ENCODE measurements at places on chromosomes 2 and 18.

- no peak overlapping the region for H3K4me3 ChIP-seq
- no peak overlapping the region for H3K27ac ChIP-seq
- H3K36me3 ChIP-seq, result no peaks in the 10 kb centered on the region
These were observed 106.4 kb upstream of the CCDC85A start for GRCh38 chr2:56077359-56077915.

GRCh38 chr2:47079515-47080412, 75.3 kb downstream of the STPG4 start:
- H3K4me3 ChIP-seq, result no peak overlapping the region
- H3K36me3 ChIP-seq, result no peaks in the 10 kb centered on the region
- H3K4me1 ChIP-seq, result no peaks in the 10 kb centered on the region
- no peak overlapping the region for H3K27ac ChIP-seq

- H3K27me3 ChIP-seq, result no peaks in the 10 kb centered on the region
- no peak overlapping the region for H3K27ac ChIP-seq
- no peaks in the 10 kb centered on the region for H3K36me3 ChIP-seq
- no peak for DNase-seq
- H3K4me1 ChIP-seq, result no peaks in the 10 kb centered on the region
- H3K4me3 ChIP-seq, result no peak overlapping the region
These were observed 57.4 kb downstream of the SPP2 start for GRCh38 chr2:234107861-234108260.

GRCh38 chr2:199085261-199085660, 372.5 kb downstream of the SATB2 start:
- H3K36me3 ChIP-seq, result no peaks in the 10 kb centered on the region
- no peak overlapping the region for H3K27ac ChIP-seq
- H3K4me3 ChIP-seq, result no peak overlapping the region
- no peak for DNase-seq

- DNase-seq, result no peak
- peaks cover 15% of the 10 kb centered on the region for H3K27me3 ChIP-seq
- no peaks in the 10 kb centered on the region for H3K4me1 ChIP-seq
- H3K36me3 ChIP-seq, result no peaks in the 10 kb centered on the region
- no peak overlapping the region for H3K4me3 ChIP-seq
- no peak overlapping the region for H3K27ac ChIP-seq
These were observed 34.7 kb downstream of the KCNF1 start for GRCh38 chr2:10946394-10946793.

GRCh38 chr2:123002660-123003248, 1022.3 kb upstream of the CNTNAP5 start:
- no peak for DNase-seq
- no peak overlapping the region for H3K4me3 ChIP-seq
- no peaks in the 10 kb centered on the region for H3K27me3 ChIP-seq
- H3K4me1 ChIP-seq, result no peaks in the 10 kb centered on the region
